A549 treated with dexamethasone at 1 μM for 4 hours (cell line): ENCODE measurements at places on chromosomes 5 and 9. TPM values are rescaled to one million over a fixed set of nuclear protein-coding genes. Genes with fewer than 3 reads are reported as not detected.

NMUR2 gene
- 0.05 to 0.22 TPM (median 0.11 TPM) in 3 of 5 replicates, not detected in the others for total RNA-seq

GABBR2 gene
- 0.19 to 0.28 TPM (median 0.27 TPM) in 5 replicates for total RNA-seq

ACTBL2 gene
- total RNA-seq: 0.05 to 0.07 TPM (median 0.06 TPM) in 3 of 5 replicates, not detected in the others

MCTP1 gene
- 8.2 to 11.4 TPM (median 8.4 TPM) in 5 replicates for total RNA-seq

PCDHGA5 gene
- total RNA-seq: 0.09 to 0.21 TPM (median 0.15 TPM) in 5 replicates

GZMA gene
- total RNA-seq: not detected in 5 replicates

KIF27 gene
- 1.0 to 1.5 TPM (median 1.1 TPM) in 5 replicates for total RNA-seq

TOMM5 gene
- 301 to 345 TPM (median 322 TPM) in 5 replicates for total RNA-seq

AGXT2 gene
- total RNA-seq: not detected in 5 replicates

SH3GL2 gene
- 0.05 to 0.17 TPM (median 0.08 TPM) in 5 replicates for total RNA-seq

SKIC3 gene
- total RNA-seq: 19.0 to 25.8 TPM (median 23.7 TPM) in 5 replicates

BTNL9 gene
- total RNA-seq: 0.67 to 1.2 TPM (median 1.0 TPM) in 5 replicates

FBXL7 gene
- total RNA-seq: 1.2 to 1.7 TPM (median 1.6 TPM) in 5 replicates

ORM2 gene
- not detected in 5 replicates for total RNA-seq

LCN1 gene
- 0.14 to 0.30 TPM (median 0.21 TPM) in 4 of 5 replicates, not detected in the other for total RNA-seq

RANBP3L gene
- total RNA-seq: not detected in 5 replicates

SOHLH1 gene
- total RNA-seq: 0.06 to 0.11 TPM in 2 of 5 replicates, not detected in the others

KIF24 gene
- total RNA-seq: 2.5 to 3.7 TPM (median 3.5 TPM) in 5 replicates

TAF1L gene
- total RNA-seq: 0.01 TPM in 2 of 5 replicates, not detected in the others

KCNV2 gene
- total RNA-seq: not detected in 5 replicates

TTC39B gene
- 1.2 to 2.0 TPM (median 1.4 TPM) in 5 replicates for total RNA-seq

ZNF354B gene
- total RNA-seq: 3.8 to 5.5 TPM (median 4.3 TPM) in 5 replicates

PIP5KL1 gene
- total RNA-seq: 1.2 to 2.0 TPM (median 1.6 TPM) in 5 replicates

TMEM215 gene
- 0.02 TPM in 3 of 5 replicates, not detected in the others for total RNA-seq

GRM6 gene
- total RNA-seq: not detected in 5 replicates

ARSK gene
- 6.6 to 8.4 TPM (median 7.5 TPM) in 5 replicates for total RNA-seq

PTPN3 gene
- total RNA-seq: 14.5 to 21.4 TPM (median 21.1 TPM) in 5 replicates

ETF1 gene
- total RNA-seq: 135 to 153 TPM (median 139 TPM) in 5 replicates

KCNIP1 gene
- total RNA-seq: not detected in 5 replicates

NME5 gene
- total RNA-seq: not detected in 5 replicates

PAEP gene
- 0.14 to 0.45 TPM (median 0.36 TPM) in 5 replicates for total RNA-seq

PPP3R2 gene
- not detected in 5 replicates for total RNA-seq

GLRX gene
- 71.8 to 151 TPM (median 80.3 TPM) in 5 replicates for total RNA-seq

FGD3 gene
- 0.15 to 0.21 TPM (median 0.15 TPM) in 5 replicates for total RNA-seq

PDE8B gene
- total RNA-seq: 1.8 to 3.0 TPM (median 2.0 TPM) in 5 replicates

RASGEF1C gene
- total RNA-seq: 0.05 to 0.23 TPM (median 0.11 TPM) in 5 replicates

ADAMTS13 gene
- total RNA-seq: 0.30 to 0.49 TPM (median 0.40 TPM) in 5 replicates

PCDHGA12 gene
- total RNA-seq: not detected in 5 replicates

FSTL4 gene
- 4.2 to 6.0 TPM (median 4.9 TPM) in 5 replicates for total RNA-seq

TPD52L3 gene
- not detected in 5 replicates for total RNA-seq

LAMC3 gene
- total RNA-seq: 1.2 to 2.2 TPM (median 2.1 TPM) in 5 replicates

SHC3 gene
- 0.17 to 0.39 TPM (median 0.22 TPM) in 5 replicates for total RNA-seq

SPATA31E1 gene
- total RNA-seq: 0.02 TPM in 1 of 5 replicates, not detected in the others

NRG2 gene
- total RNA-seq: 1.8 to 2.4 TPM (median 2.0 TPM) in 5 replicates

MAMDC4 gene
- 1.3 to 4.3 TPM (median 3.4 TPM) in 5 replicates for total RNA-seq

STKLD1 gene
- 0.44 to 1.2 TPM (median 0.73 TPM) in 5 replicates for total RNA-seq

TTC33 gene
- 8.2 to 13.9 TPM (median 11.9 TPM) in 5 replicates for total RNA-seq

MFAP3 gene
- 20.0 to 31.9 TPM (median 31.3 TPM) in 5 replicates for total RNA-seq

ISCA1 gene
- total RNA-seq: 44.3 to 51.9 TPM (median 48.2 TPM) in 5 replicates
